Activated T-helper 2 cell treated with anti-CD3 and anti-CD28 coated beads, Interferon-gamma antibody, Interleukin-2, Interleukin-4, amounts not matched to agents 10 μg/mL and 5 μg/mL and 100 μg/mL, durations not matched to agents 14 hours and 24 hours and 36 hours (primary cell): ENCODE measurements at places on chromosomes 4 and X.

GRCh38 chr4:83285055-83285407 is 433 bp upstream of the COQ2 start:
- peak; percentile 23 for DNase-seq

GRCh38 chr4:74758551-74759145 is 35.7 kb downstream of the BTC start:
- no peak for DNase-seq

- no peak for DNase-seq
Observed at GRCh38 chr4:7812231-7812857, 127.3 kb downstream of the AFAP1 start.

- no peak for DNase-seq
Observed at GRCh38 chr4:37864786-37865185, 26.1 kb upstream of the TBC1D1 start.

- no peak for DNase-seq
Observed at GRCh38 chr4:184831153-184831552, 5.4 kb upstream of the ACSL1 start.

GRCh38 chr4:153519687-153520086 is 53.5 kb downstream of the TMEM131L start:
- no peak for DNase-seq

DNA sequence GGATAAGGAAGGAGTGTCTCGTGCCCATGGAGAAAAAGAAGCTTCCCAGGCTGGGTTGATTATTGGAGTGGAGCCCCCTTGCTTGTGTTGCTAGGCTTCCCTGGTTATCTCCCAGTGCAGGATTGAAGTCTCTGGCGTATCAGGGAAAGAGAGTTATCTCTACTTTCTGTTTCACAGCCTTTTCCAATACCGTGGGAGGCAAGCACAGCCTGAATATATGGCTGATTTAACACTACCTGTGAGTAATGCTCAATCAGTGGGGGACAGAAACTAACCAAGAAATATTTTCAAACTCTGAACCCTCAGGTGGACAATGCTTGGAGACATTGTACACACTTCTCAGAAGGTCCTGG is 65.2 kb downstream of the SERPINA7 start:
- DNase-seq: no peak

- DNase-seq: no peak
Observed at GRCh38 chr4:143399113-143399949, 62.7 kb downstream of the GAB1 start.

GRCh38 chr4:5863461-5864113 is 29.3 kb downstream of the CRMP1 start:
- peak; percentile 42 for DNase-seq

GRCh38 chrX:152641996-152642395 is 4.3 kb downstream of the GABRQ start:
- DNase-seq: no peak

DNA sequence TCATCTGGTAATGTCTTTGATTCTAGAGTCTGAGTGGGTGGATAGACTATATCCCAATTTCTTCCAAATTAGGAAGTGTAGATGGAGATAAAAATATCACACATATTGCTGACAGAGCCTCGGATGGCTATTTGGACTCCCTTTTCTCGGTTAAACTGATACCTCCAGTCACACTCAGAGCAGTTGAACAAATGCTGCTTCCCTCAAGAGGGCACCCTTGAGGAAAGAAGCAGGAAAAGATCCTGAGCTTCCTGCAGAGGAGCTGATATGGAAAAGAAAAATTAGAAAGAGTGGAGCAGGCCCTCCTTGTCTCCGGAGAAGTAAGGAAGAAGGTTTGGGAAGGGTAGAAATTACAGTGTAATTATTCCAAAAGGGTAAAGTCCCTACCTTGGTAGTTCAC is 96.2 kb upstream of the CCSER1 start:
- DNase-seq: no peak

DNA sequence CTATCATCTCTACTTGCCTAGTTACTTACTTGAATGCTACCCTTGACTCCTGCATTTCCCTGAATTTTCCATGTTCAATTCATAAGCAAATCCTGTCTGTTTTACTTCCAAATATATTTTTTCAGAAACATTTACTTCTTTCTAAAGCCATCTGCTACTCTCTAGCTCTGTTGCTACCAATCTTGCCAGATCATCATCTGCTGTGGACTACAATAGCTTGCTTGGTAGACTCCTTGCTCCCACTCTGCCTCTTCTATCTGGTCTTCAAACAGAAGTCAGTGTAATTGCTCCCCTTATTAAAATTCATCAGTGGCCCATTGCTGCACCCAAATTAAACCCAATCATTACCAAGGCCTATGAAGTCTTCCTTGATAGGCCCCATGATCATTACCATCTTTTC is 151.6 kb upstream of the HPGD start:
- DNase-seq: no peak

GRCh38 chrX:130012683-130013082 is 30.2 kb downstream of the BCORL1 start:
- no peak for DNase-seq

DNA sequence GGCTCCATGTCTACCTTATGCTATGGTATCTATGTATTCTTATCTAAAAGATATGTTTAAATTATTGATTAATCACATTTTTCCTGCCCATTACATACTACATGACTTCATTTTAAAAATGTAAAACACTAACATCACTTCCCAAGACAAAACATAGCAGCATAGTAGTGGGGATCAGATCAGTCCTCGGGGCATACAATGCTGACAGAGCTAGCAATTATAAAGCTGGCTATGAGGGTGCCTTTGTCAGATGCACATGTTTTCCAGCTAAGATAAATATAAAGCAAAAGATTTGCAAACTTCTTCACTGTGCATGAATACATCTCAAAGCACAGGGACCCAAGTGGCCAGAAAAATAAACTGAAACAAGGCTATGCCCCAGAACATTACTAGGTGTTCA is 549.8 kb upstream of the INTU start:
- DNase-seq: no peak

DNA sequence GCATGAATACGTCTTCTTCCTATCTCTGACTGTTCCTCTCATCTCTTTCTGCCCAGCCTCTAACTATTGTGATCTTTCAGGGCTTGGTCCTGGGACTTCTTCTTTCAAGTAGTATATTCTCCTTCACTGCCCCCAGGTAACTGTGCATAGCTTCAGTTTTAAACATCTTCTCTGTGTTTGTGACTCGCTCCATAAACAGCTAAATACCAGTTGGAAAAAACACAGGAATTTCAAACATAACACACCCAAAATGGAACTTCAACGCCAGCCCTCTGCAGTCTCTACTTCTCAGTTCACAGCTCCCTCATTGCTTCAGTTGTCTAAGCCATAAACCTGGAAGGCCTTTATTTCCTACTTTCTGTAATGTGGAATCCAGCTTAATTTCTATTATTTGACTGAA is 16.6 kb downstream of the TRIML2 start:
- DNase-seq: no peak

DNA sequence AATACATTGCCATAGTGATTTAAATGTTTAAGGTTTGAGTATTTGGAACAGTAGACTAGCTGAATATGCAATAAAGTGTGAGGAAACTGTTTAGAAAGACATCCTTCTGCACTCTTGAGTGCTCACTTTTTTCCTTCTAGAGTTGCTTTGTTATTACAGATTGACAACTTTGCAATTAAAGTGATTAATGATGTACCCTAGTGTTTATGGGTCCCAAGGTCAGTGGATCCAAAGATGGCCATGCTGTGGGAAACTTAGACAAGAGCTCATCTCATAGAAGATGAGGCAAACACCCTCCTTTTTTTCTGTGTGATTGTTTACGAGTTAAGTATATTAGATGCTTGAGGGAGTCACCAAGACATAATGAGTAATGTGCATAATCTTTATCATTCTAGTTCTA is 118.8 kb downstream of the PDLIM5 start:
- DNase-seq: no peak

DNA sequence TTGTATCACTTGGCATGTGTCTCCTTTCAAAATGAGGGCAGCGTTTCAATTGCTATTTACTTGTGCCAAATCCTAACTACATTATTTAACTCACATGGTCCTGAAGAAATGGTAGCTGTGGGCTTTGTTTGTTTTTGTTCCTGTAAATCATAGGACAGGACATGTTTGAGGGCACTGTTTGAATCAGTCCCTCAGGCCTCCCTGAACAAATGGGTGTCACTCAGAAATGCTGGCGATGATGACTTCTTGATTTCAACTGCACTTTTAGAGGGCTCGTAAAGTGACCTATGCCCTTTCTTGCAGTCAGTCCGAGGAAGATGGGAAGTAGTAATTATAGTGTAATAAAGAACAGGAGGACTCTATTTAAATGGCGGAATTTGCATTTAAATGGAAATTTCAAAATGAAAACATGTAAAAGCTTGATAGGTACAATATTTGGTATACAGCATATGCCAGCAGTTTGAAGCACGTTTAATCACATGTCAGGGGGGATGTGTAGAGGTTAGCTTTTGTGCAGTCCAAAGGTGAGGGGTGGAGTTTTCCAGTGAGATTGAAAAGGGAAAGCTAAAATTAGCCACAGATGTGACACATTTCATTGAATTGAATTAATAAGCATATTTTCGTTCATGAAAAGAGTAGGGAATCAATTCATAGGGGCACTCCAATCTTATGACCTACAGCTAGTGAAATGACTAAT is 1958.7 kb upstream of the IGFBP7 start:
- no peak for DNase-seq

DNA sequence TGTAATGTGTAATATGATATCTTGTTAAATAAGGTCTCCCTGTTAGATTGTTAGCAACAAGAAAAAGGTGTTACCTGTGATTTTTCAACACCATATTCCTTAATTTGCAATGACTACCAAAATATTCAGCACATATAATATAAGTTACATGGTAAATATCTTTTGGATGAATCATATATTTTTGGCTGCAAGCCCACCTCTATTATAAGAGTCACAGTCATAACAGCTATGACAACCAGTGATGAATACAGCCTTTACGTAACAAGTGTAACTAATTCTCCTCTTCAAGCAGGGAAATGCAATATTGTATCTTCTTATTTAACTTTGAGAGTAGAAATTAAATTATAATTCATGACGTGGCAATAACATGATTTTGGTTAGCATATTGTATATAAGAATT is 187.0 kb downstream of the NLGN4X start:
- DNase-seq: no peak

- no peak for DNase-seq
Observed at GRCh38 chr4:34935739-34936138, 1308.6 kb downstream of the ARAP2 start.

DNA sequence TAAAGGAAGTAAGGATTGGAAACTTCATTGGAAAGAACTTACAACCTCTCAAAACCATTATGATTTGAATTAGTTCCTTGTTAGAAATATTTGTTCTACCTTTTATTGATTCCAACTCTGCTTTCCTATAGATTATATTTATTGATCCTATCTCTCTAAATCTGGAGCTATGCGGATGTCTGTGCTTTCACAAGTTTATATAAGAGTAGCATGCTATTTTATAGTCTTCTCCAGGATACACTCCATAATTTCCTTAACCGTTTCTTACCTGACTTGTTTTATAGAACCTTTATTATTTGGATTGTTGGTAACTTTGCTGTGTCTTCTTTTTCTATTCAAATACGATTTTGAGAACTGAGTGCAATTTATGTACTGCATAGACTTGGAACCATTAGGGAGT is 668.1 kb downstream of the RAPGEF2 start:
- no peak for DNase-seq

DNA sequence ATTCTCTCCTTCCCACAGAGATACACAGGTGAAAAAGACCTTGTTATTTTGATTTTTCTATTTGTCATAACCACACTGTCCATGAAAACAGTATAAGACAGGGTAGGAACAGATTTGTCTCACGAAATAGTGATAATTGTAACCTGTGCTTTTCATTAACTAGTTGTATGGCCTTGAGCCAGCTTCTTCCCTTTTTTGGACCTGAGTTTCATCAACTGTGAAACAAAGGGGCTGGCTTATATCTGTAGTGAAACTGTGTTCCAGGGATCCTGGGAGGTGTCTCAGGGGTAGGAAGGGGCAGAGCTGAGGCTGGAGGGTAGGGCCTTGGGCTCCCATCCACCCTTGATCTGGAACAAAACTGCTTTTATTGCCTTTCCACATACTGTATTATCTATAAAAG is 50.9 kb downstream of the MED28 start:
- DNase-seq: no peak

DNA sequence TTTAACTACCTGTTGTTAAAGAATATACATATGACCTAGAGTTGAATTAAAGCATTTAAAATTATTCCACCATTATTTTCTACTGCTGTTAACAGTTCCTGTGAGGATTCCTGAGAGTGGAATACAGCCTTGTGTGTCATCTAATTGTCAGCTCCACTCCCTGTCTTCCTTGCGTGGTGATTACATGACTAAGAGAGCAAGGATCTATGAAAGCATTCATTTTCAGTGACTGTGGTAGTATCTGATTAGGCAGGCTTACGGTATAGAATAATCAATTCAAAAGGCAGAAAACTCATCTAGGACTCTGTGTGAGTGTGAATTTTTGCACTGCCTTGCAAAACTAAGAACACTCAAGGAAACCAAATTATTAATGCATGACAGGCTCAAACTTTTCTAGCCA is 577.8 kb downstream of the SH3BGRL start:
- no peak for DNase-seq

DNA sequence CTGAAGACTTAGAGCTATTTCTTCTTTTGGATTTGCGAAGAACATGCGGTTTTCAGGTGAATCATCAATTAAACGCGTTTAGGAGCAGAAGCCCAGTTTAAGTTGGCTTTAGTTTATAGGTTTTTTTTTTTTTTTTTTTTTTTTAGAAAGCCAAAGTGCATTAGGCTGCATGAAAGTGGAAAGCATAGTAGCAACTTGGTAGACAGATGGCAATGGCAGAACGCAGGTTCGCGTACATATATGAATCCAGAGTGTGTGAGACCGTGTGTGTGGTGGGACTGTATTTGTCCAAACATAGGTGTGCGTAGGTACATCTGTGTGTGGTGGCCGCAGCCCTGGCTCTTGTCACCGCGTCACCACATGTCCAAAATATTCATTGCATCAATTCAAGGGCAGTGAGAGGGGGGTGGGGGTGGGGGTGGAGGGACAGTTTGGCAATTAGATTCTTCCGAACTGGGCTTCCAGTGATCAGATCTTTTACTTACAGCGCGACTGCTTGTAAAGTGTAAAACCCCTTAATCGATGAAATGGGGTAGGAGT is 901 bp downstream of the JADE1 start:
- DNase-seq: peak; percentile 15

GRCh38 chrX:134373736-134374135 is 86.2 kb upstream of the HPRT1 start:
- no peak for DNase-seq

GRCh38 chr4:185202984-185203485 is 765 bp downstream of the CFAP97 start:
- DNase-seq: no peak

- no peak for DNase-seq
Observed at GRCh38 chr4:132071815-132072214, 1077.3 kb upstream of the PCDH10 start.

GRCh38 chr4:138561906-138562305 is 319.8 kb upstream of the SLC7A11 start:
- no peak for DNase-seq

GRCh38 chr4:3599951-3600350 is 67.7 kb upstream of the LRPAP1 start:
- no peak for DNase-seq
